ENCODE measurements at places on chromosomes 16 and 17.

GRCh38 chr17:66975614-66976378 is 11.3 kb downstream of the CACNG4 start:
- DNase-seq, result no peak

- DNase-seq, result peak; percentile 52
These were observed 724 bp downstream of the UBE2I start for GRCh38 chr16:1309888-1310831.

GRCh38 chr17:57911834-57912673 is 43.2 kb downstream of the CUEDC1 start:
- no peak for DNase-seq

DNA sequence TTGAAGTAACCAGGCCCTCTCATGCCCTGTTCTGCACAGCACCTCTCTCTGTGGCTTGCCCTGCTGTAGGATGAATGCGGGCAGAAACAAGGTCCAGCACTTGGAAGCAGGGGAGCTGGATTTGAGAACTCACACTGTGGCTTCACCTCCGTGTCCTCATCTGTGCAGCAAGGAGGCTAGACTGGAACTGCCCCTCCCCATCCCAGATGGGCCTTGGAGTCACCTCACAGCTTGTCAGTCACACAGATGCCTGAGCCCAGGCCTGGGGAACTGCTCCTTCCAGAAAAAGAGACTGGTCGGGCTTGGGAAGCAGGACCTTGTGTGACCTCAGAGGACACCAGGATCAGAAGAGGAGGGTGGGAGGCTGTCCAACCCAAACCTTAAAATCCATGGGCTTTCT is 180.8 kb downstream of the CCT6B start:
- no peak for DNase-seq

GRCh38 chr16:87860553-87861299 is 8.6 kb downstream of the SLC7A5 start:
- DNase-seq, result no peak

GRCh38 chr16:86523166-86523740 is 12.9 kb downstream of the FOXF1 start:
- DNase-seq, result no peak

- peak; percentile 44 for DNase-seq
These were observed at the start of gene KIFC3 for GRCh38 chr16:57802341-57803133. TSS of gene KIFC3 (minus strand) at chr16:57802491. CDS start at chr16:57798243, 4,248 bp downstream.

- DNase-seq, result no peak
These were observed 15.3 kb upstream of the FZD2 start for GRCh38 chr17:44541884-44542581.

- DNase-seq, result no peak
These were observed 110.3 kb downstream of the TOX3 start for GRCh38 chr16:52436339-52437276.

- DNase-seq, result no peak
These were observed 22.0 kb upstream of the HAS3 start for GRCh38 chr16:69083306-69083941.

Data from activated B cell treated with CpG ODN at 0.5 μM for 24 hours (primary cell).